ENCODE measurements at places on chromosomes 5 and 9.
A peak's percentile ranks its signal among the peaks of the same experiment; 100 is the strongest.

DNA sequence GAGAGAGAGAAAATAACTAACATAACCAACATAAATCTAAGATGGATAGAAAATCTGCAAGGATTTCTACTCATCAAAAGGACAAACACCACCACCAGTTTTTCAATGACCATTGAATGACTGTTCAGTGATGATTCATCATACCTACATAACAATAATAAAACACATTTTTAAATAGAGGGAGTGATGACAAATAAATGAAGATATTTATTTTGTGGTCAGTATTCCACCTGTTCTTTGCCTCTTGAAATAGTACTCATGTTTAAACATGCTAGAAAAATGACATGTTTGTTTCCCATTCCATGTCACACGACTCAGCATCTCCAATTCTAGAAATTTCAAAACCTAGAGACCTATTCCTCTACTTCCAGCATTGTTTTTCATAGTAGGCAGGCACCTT, 34.6 kb upstream of the ADAMTS16 start:
- no peak for DNase-seq

GRCh38 chr5:10607023-10607665, 43.3 kb downstream of the ANKRD33B start:
- no peak for DNase-seq

GRCh38 chr9:33102551-33103210, 26.2 kb upstream of the SMU1 start:
- no peak for DNase-seq

DNA sequence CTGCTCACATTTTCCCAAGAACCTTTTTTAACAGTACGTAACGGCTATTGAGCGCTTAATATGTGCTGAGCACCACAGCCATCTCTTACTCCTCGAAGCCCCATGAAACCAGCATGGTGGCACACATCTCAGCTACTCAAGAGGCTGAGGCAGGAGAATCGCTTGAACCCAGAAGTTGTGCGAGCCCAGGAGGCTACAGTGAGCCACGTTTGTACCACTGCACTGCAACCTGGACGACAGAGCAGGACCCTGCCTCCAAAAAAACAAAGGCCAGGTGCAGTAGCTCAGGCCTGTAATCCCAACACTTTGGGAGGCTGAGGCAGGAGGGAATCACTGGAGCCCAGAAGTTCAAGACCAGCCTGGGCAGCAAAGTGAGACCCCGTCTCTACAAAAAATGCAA, 28.2 kb downstream of the AQP7 start:
- no peak for DNase-seq

GRCh38 chr9:8816361-8816760, 1016.8 kb upstream of the DMAC1 start:
- no peak for DNase-seq

DNA sequence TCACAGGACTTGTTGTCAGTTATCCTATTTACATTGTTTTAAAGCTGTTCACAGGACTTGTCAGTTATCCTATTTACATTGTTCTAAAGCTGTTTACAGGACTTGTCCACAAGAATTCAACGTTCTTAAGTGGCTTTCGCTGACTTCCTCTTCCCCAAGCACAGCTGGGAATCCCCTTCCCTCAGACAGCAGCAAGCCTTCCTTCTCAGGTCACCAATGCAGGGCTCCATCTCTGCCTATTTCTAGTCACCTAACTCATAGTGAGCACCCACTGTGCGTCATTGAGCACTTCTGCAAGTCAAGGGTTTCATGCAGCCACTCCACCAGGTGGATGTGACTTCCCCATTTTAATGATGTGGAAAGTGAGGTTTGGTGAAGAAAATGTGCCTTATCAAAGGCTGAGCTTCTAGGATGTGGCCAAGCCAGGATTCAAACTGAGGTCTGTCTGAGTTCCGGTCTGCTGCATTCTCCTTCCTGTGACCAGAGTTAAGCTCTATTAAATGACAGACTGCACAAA, 109.8 kb upstream of the ZNF462 start:
- no peak for DNase-seq

GRCh38 chr5:159240301-159240870, 22.7 kb upstream of the UBLCP1 start:
- no peak for DNase-seq

DNA sequence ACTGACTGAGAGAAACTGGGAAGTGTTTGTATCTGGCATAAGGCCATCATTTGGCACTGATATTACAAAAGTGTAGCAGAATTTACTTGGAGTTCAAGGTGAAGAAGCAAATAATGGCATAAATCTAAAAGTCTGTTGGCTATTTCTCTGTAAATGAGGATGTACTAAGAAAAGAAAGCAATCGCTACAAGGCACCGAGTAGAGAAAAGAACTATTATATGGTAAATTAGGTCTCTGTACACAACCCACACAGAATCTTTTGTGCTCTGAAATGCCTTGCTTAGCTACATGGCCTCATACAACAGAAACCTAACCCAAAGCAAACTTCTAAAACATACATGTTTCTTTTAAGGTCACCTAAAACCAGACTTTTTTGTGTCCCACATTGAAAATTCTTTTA, 290.1 kb upstream of the WWC1 start:
- DNase-seq = no peak

DNA sequence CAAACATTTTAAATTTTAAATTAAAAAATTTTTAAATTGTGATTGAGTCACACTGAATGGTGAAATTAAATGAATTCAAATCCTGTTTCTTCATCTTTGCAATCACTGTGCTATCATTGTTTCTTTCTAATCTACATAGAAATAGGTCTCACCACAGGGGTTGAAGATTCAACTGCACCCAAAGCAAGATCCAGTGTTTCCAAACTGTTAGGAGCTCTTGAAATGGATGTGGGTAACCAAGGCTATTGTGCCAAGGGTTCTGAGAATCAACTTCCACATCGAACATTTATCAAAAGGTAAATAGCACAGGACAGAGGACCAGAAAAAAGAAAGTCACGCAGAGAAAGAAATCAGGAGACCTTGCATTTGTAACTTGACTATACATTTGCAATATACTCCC, 172.6 kb upstream of the RASEF start:
- no peak for DNase-seq

DNA sequence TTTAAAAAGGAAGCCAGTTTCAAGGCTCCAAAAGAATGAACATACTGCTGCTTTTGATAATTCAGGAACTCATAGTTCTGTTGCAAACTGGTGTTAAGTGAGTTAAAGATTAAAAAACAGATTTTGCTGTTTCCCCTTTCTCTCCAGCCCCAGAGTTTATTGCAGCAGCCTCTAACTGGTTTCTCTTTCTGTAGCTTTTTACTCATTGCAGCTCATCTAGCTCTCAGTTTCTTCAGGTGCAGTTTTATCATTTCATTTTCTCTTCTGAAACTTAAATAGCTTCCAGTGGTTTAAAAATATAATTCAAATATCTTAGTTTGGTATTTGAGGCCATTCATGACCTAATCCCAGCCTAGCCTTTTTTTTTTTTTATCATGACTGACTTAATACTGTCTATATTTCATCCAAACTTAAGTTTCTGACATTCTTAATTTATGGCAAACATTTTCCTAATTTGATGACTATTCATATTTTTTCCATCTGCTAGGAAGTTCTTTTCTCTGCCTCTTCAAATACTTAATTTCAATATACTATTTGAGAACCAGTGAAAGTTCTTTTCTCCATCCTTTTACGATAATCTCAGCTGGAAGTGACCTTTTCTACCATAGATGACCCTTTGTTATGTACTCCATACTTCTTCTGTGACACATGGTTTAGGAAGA, 252.7 kb upstream of the GRIA1 start:
- DNase-seq = no peak

GRCh38 chr9:131697908-131698617, 41.8 kb downstream of the RAPGEF1 start:
- no peak for DNase-seq

GRCh38 chr5:73693573-73694061, 67.6 kb downstream of the ARHGEF28 start:
- DNase-seq = no peak

DNA sequence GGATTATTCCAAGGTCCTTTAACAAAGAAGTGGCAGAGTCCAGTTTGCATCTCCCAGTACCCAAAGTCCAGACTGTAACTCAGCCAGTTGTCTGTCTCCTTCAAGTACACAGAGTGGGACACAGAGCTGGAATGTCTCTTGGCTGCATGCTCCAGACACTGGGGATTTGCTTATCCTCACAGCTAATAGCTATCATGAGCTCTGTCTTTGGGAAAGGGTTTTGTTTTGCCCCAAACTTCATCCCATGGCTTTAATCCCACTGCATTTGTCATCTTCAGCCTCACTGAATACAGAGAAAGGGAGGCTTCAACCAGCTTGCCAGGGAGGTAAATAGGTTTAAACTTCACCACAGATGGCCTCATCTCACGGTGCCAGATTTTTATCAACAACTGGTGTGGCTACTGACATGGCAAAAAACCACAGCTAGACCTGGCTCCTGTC, 412.2 kb upstream of the SLC24A2 start:
- no peak for DNase-seq

- DNase-seq = no peak
Observed at GRCh38 chr9:30758726-30759446, 1625.6 kb upstream of the ACO1 start.

GRCh38 chr9:105438141-105438806, 9.6 kb upstream of the FSD1L start:
- DNase-seq = no peak

GRCh38 chr5:155532621-155533311, 519.2 kb downstream of the KIF4B start:
- DNase-seq = no peak

- no peak for DNase-seq
Observed at GRCh38 chr5:11525020-11525419, 379.2 kb downstream of the CTNND2 start.

GRCh38 chr9:973295-973834, 3.1 kb upstream of the DMRT3 start:
- DNase-seq = no peak

DNA sequence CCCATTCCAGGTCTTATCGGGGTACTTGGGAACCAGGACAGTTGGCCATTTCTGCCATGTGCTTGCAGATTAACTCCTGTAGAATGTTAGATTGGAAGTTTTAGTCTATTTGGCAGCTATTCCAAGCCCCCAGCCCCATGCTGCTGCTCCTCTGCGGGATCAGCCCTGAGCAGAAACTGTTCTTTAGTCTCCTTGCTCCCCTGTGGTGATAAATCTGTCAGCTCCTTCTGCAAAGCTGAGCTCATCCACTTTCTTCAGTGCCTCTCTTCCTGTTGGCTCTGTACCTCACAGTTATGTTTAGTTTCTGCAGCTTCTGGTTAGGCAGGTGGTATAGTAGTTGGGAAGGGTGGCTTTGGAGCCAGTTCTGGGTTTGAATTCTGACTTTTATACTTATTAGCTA, 170.4 kb downstream of the GRIA1 start:
- DNase-seq = no peak

- no peak for DNase-seq
Observed at GRCh38 chr9:99135456-99135855, 30.5 kb downstream of the TGFBR1 start.

DNA sequence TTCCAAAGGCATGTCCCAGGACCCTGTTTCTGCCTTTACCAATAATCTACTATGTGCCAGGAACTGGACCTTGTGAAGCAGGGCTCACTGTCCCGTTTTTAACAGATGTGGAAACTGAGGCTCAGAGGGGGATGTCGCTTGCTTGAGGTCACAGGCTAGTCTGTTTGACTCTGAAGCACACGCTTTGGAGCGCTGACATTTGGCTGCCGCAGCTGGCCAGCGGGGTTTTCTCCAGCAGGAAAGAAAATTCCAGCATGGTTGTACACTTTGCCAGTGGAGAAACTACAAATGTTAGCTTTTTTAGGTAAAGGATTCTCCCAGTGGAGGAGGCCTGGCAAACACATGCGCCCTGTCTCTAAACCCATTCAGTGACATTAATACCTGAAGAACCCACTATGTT, 50.5 kb downstream of the SH3PXD2B start:
- no peak for DNase-seq

DNA sequence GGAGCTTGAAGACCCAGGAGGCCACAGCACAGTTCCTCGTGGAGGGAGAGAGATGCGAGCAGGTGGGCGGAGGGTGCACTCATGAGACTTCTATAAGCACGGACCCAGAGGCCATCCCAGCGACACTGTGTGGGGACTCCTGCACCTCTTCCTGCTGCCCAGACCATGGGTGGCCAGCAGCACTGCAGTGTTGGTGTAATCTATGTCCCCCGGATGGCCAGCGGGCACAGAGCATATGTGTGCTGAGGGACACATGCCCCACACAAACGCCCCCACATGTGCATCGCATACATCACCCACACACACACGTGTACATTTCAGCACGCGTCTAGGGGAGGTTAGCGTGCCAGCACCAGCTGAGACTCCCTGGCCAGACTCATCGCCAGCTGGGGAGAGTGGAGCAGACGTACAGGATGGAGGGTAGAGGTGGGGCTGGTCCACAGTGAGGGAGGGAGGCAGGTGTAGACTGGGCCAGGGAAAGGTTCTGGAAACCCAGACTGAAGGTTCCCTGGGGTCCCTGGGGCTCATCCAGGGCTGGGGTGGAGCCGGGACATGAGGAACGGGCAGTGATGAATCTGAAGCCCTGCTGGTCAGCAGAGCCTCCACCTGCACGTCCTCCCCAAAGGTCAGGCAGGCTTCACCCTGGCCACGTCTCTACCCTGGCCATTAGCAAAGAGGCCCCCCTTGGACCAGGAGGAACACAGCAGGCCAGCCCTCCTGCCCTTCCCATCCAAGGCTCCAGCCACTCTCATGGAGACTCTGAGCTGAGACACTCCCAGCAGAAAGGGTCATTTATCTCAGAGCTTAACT, 27.6 kb downstream of the ADAMTS2 start:
- no peak for DNase-seq

DNA sequence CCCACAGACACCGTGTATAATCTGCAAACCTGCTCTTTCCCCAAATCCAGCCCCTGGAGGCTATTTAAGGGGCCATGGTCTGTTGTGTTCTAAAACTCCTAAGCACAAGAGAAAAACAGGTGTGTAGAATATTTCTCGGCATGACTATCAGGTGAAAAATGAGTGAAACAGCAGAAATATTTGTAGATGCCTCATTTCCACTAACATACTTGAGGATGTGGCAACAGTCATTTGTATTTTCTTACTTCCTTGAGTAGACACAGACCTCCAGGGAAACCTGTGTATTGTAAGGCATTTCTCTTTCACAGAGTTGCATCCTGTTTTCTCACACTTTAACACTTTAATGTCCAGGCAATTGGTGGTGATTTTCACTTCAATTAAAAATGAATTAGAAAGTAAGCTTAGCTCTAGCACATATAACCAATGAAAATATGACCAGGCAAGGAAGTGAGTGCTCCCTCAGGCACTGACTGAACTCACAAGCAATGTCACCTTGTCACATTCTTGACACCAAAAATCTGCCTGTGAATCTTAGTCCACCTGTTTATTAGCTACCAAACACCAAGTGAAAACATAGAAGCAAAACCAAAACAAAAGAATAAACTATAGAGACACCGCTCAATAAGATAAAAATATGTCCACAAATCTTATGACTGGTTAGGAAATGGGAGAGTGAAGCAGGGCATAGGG, 64.4 kb downstream of the DIRAS2 start:
- DNase-seq = no peak

GRCh38 chr5:37838152-37838932, 1.5 kb downstream of the GDNF start:
- DNase-seq = peak; percentile 36

GRCh38 chr5:27020973-27021372, 17.4 kb downstream of the CDH9 start:
- peak; percentile 12 for DNase-seq

GRCh38 chr9:135815830-135816650, 91.3 kb downstream of the CAMSAP1 start:
- no peak for DNase-seq

GRCh38 chr5:122180863-122181548, 51.7 kb downstream of the ZNF474 start:
- no peak for DNase-seq
